ENCODE measurements at places on chromosomes 12 and 14.

- DNase-seq = no peak
Measured at GRCh38 chr14:100392356-100392755, 69.2 kb downstream of the SLC25A47 start.

DNA sequence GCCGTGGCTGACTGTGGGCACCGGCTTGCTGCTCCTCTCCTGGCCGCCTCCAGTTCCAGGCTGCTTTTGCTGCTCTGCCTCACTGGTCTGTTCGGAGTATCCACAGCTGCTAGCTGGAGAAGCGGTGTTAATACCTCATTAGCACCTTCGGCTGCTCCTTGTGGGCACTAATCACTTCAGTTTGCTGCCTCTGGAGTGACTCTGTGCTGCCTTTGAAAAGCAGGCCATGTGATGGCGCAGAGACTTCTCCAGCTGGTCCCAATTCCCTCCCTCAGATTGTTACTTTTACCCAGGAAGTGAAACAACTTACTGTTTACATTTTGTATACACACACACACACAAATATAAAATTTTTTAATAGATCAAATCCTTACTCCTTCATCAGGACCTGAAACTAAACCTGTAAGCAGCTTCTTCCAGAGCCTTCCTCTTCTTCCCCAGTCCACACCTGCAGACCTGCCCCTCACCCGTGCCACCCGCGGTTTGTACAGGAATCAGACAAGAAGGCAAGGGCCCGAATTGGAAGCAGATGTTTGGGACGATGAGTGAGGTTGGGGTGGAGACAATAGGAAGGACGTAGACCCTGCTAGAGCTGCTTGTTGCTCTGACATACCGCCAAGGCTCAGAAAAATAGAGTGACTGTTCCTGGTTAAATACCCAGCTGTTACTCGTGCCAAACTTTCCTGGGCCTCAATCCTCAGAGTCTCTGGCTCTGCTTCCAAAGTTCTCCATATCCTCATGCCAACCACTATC, 41.5 kb upstream of the LTBP2 start:
- peak; percentile 17 for DNase-seq

DNA sequence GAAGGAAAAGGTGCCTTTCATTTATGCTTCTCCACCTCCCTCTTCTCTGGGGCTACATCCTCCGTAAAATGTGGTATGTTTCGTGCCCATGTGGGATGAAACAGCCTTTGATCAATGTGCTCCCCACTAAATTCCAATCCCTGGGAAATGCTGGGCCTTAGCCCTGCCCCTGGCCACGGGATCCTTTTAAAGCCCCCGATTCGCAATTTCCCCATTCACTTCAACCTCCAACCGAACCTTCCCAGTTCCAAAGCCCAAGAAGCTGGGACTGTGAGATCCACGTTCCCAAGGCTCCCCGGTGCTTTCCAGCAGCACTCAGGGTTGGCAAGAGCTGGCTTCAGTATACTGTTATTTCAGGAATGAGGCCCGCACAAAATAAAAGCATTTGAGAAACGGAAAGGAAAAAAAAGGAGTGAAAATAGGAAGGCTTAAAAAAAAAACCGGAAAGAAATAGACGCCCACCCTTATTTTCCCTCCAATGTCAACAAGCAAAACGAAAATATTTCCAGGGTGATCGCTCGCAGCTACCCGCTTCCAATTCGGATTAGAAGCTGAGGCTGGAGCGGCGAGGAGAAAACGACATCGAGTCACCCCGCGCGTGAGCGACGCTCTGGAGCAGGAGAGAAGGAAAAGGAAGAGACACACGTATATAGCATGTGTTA, 1.3 kb upstream of the FOXG1 start:
- DNase-seq = peak; percentile 72

GRCh38 chr12:66929121-66929520, 250.2 kb upstream of the GRIP1 start:
- no peak for DNase-seq

DNA sequence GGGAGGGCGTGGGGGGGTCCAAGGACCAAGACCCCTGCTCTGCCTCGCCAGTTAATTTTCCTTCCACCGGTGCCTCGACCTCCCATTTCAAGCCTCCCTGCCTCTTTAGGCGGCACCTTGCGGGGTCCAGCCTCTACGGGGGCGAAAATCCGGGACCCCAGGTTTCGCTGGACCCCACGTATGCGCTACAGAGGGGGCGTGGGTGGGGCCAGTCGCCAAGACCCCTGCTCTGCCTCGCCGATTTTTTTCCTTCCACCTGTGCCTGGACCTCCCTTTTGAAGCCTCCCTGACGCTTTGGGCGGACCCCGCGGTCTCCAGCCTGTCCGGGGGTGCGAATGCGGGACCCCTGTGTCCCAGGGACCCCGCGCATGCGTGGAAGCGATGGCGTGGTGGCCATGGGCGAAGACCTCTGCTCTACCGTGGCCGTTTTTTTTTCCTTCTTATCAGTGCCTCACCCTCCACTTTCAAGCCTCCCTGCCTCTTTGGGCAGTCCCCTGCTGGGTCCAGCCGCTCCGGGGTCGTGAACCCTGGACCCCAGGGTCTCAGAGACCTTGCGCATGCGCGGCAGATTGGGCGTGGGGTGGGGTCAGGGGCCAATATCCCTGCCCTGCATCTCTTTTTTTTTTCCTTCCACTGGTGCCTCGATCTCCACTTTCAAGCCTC, 324.2 kb downstream of the ALG10 start:
- no peak for DNase-seq

DNA sequence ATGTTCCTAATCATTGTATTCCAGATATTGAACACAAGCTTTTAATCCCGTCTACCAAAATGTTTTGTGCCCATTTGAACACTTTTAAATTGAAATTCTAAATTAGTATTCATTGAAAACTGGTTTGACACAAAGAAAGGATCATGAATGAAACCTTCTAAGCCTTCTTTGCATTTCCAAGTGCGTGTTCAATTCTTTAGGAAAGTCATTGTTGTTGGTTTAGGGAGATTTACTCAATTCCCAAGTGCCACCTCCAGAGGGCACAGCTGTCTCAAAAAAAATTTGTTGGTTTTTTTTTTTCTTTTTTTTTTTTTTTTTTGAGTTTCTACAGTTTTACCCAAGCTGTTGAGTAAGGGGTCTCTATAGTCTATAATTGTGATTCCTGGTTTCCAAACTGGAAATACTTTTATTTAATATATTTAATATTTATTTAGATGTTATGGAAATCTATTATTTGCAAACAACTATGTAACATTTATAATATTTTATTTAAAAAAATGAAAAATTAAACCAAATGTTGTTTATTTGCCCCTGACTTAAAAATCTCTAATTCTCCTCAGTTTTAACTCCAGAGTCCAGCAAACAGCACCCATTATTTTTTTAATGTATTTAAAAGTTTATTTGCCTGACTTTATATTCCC, 79.9 kb downstream of the NEDD1 start:
- DNase-seq = no peak

- no peak for DNase-seq
Measured at GRCh38 chr14:63986789-63987533, 134.2 kb downstream of the SYNE2 start.

GRCh38 chr12:13293096-13293495, 96.6 kb downstream of the EMP1 start:
- no peak for DNase-seq

- DNase-seq = no peak
Measured at GRCh38 chr14:83356080-83356479, 1822.4 kb upstream of the SEL1L start.

DNA sequence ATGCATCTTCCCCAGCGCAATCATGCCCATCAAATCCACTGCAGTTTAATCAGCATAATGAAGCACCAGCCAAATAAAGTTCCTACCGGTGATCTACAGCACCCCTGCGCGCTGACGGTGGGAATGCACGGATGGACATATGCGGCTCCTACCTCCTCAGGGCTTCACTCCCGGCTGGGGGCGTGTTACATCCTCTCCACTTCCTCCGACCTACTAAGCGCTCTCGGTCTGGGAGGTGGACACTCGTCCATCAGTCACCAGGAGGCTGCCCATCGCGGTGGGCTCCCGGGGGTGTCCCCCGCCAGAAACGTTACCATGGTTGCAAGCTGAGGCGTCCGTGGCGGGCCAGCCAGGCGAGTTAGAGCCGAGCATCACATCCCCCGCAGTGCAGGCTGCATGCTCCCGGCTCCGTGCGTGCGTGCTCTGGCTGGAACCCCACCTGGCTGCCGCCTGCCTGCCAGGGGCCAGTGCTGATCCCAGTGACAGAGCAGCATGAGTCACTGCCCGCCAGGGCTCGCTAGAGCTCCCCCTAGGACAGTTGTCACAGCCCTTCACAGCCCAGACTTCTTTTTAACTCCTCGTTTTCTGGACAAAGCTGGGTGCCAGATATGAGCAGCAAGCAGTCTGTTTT, 73.0 kb downstream of the CIT start:
- DNase-seq = peak; percentile 51

GRCh38 chr12:110733900-110734299, 8.8 kb downstream of the PPP1CC start:
- no peak for DNase-seq

- no peak for DNase-seq
Measured at GRCh38 chr12:67356380-67356774, 87.2 kb downstream of the CAND1 start.

DNA sequence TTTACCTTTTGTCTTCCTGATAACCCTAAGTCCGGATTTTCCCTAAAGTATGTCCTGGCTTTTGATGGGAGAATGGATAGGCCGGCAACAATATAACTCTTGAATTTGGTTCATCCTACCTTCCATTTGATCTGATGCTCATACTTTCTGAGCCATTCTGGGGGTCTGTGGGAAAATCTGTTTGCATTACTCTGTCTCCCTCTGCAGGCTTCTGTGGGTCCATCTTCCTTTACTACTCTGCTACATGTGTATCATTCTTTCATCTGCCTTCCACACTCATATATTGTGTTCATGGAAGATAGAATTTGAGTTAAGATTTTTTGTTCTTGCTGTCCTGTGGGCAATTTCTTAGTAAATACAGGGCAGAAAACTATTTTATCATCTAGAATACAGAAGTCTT, 101.5 kb downstream of the NAV3 start:
- peak; percentile 40 for DNase-seq

GRCh38 chr12:98345308-98345876, 170.0 kb upstream of the TMPO start:
- DNase-seq = no peak

DNA sequence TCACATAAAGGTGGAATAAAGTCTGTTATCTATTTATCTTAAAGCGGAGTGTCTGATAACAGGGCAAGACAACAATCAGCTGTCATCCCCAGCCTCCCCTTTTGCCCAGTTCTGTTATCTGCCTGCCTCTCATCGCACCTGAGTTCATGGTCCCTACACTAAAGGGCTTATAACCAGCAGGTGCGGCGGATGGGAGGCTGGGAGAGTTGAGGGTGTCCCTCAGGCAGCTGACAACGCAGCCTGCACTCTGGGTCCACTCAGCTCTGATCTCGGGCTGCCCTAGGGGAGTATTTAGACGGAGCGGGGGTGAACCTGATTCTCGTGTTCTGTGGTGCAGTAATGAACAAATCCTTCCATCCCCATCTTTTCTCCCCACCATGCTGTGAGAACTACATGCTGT, 34.0 kb upstream of the JDP2 start:
- no peak for DNase-seq

DNA sequence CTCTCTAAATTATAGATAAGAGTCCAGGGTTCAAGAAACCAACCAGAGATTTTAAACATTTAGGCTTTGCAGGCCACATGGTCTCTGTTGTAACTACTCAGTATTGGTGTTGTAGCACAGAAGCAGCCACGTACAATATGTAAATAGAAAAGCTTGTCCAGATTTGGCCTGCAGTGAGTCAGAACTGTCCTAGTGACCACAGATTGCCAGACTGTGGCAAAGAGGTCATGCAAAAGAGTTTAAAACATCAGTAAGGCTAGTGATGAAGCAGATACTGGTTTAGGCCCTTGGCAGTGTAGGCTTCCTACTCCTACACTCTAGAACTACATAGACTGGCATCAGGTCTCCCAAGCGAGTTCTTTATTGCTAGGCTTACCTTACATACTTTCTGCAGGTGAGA, 117.6 kb upstream of the GARIN6 start:
- DNase-seq = no peak

GRCh38 chr14:103118018-103118662, 5.1 kb upstream of the TNFAIP2 start:
- no peak for DNase-seq

- no peak for DNase-seq
Measured at GRCh38 chr12:60191676-60192359, 596.0 kb downstream of the SLC16A7 start.

DNA sequence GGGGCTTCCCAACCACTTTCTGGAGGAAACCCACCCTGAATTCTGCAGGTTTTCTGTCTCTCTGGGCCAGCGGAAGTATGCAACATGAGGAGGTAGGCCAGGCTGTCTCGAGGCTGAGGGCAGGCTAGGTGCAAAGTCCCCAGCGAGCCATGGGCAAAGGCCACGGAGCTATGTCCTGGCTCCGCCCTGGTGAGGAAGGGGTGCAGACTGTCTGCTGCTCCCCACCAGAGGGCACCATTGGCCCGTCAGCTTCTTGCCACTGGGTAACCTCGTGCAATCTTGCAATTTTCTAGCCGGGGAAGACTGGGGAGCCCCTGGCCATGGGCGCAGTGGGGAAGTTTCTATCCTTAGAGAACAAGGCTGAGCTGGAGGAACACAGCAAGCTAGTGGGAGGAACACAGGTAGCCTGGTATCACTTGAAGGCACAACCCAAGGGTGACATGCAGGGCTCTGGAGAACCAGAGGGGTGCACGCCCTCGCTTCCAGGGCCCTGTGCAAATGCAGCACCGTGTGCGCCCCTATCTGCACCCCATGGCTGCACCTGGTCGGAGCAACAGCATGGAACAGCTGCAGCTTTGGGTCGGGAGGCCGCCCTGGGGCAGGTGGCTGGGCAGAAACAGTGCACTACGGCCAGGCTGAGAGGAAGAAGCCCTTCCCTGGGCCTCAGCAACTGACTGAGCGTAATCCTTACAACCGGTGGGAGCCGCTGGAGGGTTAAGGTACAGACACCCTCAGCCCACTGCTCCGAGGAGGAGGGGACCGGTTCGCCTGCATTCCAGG, 27.6 kb upstream of the RPLP0 start:
- DNase-seq = peak; percentile 44

- DNase-seq = no peak
Measured at GRCh38 chr12:4202918-4203317, 70.6 kb upstream of the CCND2 start.

GRCh38 chr12:124921200-124922031, 7.0 kb upstream of the UBC start:
- no peak for DNase-seq

- no peak for DNase-seq
Measured at GRCh38 chr12:24853588-24853987, 95.3 kb downstream of the BCAT1 start.

DNA sequence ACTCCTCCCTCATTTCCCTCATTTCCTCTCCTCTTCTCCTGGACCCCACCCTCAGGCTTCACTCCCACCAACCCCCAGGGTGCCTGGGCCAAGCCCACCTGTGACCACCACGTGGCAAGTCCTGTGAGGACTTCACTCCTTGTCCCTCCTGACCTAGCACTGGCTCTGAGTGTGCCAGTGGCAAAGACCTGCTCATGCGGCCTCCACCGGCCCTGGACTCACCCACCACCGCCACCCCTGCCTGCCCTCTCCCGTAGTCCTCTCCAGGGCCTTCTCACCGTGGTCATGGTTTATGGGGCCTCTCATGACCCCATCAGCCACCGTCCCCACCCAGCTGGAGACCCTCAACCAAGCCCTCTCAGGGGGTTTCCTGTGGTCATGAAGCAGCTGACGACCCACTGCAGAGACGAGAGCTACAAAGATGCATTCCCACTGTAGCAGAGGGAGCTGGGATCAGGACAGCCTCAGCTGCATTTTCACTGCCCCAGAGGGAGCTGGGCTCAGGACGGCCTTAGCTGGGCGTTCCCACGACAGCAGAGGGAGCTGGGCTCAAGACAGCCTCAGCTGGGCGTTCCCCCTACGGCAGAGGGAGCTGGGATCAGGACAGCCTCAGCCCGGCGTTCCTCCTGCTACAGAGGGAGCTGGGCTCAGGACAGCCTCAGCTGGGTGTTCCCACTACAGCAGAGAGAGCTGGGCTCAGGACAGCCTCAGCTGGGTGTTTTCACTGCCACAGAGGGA, 3.2 kb upstream of the C14orf180 start:
- no peak for DNase-seq
